ENCODE measurements at places on chromosomes 13 and 19.

DNA sequence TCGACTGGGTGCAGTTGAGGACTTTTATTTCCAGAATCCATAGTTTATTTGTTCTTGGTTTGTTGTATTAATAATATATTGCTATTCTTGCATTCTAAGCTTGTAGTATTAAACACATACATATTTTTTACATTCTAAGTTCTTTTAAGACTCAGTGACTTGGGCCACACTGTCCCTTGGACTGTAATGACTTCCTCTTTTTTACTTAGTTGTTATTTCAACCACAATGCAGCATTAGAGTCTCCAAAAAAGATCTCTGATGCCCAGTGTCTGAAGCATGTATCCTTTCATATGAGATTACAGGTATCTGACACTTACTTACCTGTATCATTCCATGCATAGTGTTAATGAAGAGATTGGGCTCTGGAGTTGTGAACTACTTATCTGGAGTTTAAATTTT, 864.9 kb upstream of the PCDH20 start:
- no peak for DNase-seq

- DNase-seq = no peak
Measured at GRCh38 chr19:41863209-41863931, 3.3 kb downstream of the RPS19 start.

GRCh38 chr13:99218969-99219368, 18.3 kb downstream of the UBAC2 start:
- DNase-seq = peak; percentile 51

- no peak for DNase-seq
Measured at GRCh38 chr13:108034909-108035410, 180.4 kb downstream of the LIG4 start.

GRCh38 chr13:72293206-72293605, 426.2 kb upstream of the DACH1 start:
- DNase-seq = no peak

GRCh38 chr19:56113074-56113632, 7.9 kb downstream of the ZNF787 start:
- DNase-seq = no peak

Measured in activated CD4-positive, alpha-beta T cell treated with anti-CD3 and anti-CD28 coated beads, Interleukin-2, amount 50 U/mL, for 1 hour (primary cell).